Esophagus squamous epithelium (tissue), 5 donors: ENCODE measurements at places on chromosomes 6 and 20. TPM values are rescaled to one million over a fixed set of nuclear protein-coding genes. Genes with fewer than 3 reads are reported as not detected.

Gene EPM2A
- 5.7 TPM for total RNA-seq

Gene JARID2
- total RNA-seq = 16.3 TPM

Gene SCGN
- not detected for total RNA-seq

Gene GSTA2
- total RNA-seq = not detected

DNA sequence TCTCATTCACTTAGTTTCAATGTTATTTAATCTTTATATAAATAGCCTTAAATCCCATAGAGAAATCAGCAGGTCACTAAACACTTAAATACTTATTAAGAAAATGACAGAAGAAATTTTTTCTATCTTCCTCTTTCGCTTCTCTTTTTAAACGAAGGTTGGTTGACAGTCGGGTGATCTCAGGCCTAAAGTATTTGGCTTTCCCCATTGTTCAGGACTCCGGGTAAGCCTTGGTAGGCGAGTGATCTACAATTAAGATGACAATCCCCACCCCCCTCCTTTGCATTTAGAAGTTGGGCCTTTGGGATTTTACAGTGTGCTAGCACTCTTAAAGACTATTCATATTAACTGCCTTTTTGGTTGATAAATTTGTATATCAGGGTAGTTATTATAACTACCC lies 19.7 kb upstream of the UTRN start:
- H3K27me3 ChIP-seq = peaks cover 3% of the 10 kb centered on the region
- no peak overlapping the region for H3K4me3 ChIP-seq
- peaks cover 26% of the 10 kb centered on the region for H3K4me1 ChIP-seq
- no peaks in the 10 kb centered on the region for H3K36me3 ChIP-seq
- DNase-seq = no peak
- peak overlapping the region; percentile 53 for H3K27ac ChIP-seq

Gene TMEM151B
- not detected for total RNA-seq

- no peaks in the 10 kb centered on the region for H3K36me3 ChIP-seq
- peaks cover 19% of the 10 kb centered on the region for H3K4me1 ChIP-seq
- no peak for DNase-seq
Measured at GRCh38 chr6:129678463-129678862, 31.5 kb downstream of the ARHGAP18 start.

Gene TEAD3
- total RNA-seq = 28.1 TPM

- peaks cover 6% of the 10 kb centered on the region for H3K4me1 ChIP-seq
- no peaks in the 10 kb centered on the region for H3K36me3 ChIP-seq
- no peak for DNase-seq
- H3K4me3 ChIP-seq = no peak overlapping the region
- H3K27ac ChIP-seq = no peak overlapping the region
- peaks cover 66% of the 10 kb centered on the region for H3K27me3 ChIP-seq
Measured at GRCh38 chr20:17228624-17229061, 1.8 kb downstream of the PCSK2 start.

DNA sequence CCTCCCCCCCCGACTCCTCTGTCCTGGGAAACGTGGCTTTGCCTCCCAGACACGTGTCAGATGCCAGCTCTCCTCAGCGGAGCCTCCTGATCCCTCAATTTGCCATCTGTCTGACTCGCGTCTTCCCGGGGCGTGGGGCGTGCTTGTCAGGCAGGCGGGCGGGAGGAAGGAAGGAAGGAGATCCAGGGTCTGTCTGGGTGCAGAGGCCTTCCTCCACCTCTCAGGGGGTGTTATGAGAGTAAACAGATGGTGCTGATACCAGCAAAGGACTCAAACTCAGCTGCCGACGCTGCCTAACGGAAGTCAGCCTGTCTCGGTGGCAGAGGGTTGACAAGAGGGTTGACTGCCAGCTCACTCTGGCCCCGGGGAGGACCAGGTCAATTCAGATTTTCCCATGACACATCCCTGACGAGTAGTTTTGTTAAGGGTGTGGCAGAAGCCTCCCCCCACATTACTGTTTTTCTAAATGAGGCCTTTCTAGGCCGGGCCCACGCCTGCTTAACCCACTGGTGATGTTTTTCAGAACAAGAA lies 17.0 kb downstream of the UQCC2 start:
- H3K27me3 ChIP-seq = no peaks in the 10 kb centered on the region
- no peak for DNase-seq
- H3K4me1 ChIP-seq = peaks cover 78% of the 10 kb centered on the region

Gene MEI4
- total RNA-seq = not detected

GRCh38 chr6:60670036-60670435 lies 1616.0 kb downstream of the KHDRBS2 start:
- H3K27me3 ChIP-seq = no peaks in the 10 kb centered on the region
- no peaks in the 10 kb centered on the region for H3K36me3 ChIP-seq
- no peak for DNase-seq

Gene NECAB3
- 23.0 TPM for total RNA-seq

DNA sequence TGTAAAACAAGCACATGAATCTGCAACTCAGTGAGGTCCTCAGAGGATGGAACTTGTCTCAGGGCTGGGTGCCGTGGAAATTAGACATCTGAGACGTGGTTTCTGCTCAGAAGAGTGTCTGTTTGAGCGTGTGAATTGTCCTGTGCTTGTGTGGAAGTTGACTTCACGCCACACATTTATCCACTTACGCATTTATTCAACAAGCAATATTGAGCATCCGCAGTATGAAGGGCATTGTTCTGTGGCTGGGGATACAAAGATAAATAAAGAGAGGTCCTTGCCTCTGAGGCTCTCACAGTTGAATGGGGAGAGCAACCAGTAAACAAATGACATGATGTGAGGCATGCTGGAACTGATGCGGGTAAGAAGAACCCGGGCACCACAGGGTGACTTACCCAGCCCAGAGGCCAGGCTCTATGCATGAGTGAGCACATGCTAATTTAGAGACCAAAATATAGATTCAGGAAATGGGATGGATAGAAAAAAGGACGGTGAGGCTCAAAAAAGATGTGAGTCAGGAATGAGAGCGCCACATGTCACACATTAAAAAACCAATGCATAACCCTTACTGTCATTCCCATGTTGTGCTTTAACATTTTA lies 60.4 kb downstream of the SOBP start:
- no peak overlapping the region for H3K4me3 ChIP-seq
- no peaks in the 10 kb centered on the region for H3K4me1 ChIP-seq
- no peak overlapping the region for H3K27ac ChIP-seq
- no peaks in the 10 kb centered on the region for H3K27me3 ChIP-seq
- DNase-seq = no peak

GRCh38 chr6:24945054-24945453 lies 9.3 kb upstream of the RIPOR2 start:
- no peaks in the 10 kb centered on the region for H3K36me3 ChIP-seq
- no peak overlapping the region for H3K4me3 ChIP-seq
- DNase-seq = no peak
- H3K4me1 ChIP-seq = no peaks in the 10 kb centered on the region
- no peaks in the 10 kb centered on the region for H3K27me3 ChIP-seq
- no peak overlapping the region for H3K27ac ChIP-seq

DNA sequence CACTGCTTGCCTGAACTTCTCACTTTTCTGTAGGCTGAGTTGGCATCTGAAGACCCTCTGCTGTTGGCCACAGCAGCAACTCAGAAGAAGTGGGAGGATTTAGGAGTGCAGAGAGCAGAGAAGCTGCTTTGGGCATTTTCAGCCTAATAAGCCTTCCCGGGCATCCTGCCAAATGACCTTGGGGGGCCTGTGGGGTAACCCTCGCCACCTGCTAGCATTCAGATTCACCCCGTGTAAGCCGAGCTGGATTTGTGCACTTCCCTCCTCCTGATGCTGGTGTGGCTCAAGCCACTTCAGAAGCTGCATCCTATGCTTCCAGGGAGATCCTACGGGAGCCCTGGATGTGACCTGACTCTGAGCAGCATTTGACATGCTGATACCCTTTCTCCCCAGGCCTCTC lies 114.8 kb downstream of the LRFN2 start:
- no peak for DNase-seq
- H3K36me3 ChIP-seq = no peaks in the 10 kb centered on the region
- H3K4me1 ChIP-seq = no peaks in the 10 kb centered on the region
- H3K4me3 ChIP-seq = no peak overlapping the region

DNA sequence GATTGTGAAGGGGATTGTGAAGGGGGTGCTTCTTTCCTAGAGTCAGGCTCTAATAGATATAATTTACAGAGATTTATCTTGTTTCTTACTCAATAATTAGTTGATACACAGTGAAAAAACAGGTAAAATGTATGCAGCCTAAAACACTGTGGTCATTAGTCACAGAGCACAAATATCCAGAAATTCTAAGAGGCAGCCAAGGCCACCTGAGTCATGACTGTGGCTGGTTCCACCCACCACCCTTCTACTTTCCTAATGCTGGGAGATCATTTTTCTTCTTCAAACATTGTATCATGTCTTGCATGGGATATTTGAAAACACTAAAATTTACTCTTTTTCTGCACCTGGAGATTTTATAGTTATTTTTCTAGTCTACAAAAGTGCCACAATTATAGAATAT lies 181.6 kb downstream of the OTOR start:
- no peaks in the 10 kb centered on the region for H3K27me3 ChIP-seq
- no peak overlapping the region for H3K27ac ChIP-seq
- H3K36me3 ChIP-seq = no peaks in the 10 kb centered on the region
- no peak for DNase-seq

DNA sequence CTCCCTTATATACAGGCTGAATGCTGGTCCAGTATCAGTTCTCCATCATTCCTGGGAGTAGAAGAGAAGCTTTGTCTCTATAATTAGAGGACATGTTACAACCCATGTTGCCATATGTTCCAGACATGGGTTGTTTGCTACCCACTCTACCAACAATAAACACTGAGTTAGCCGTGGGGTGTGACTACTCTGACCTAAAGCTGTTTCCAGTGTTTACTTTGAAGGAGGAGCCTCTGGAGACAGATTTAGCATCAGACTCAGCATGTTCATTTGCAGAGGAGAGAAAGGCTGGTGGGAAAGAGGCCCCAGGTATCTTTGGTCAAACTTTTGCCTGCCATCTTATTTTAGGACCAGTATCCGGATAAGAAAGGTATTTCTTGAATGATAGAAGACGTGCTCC lies 157.9 kb upstream of the SNX9 start:
- H3K27ac ChIP-seq = no peak overlapping the region
- H3K27me3 ChIP-seq = no peaks in the 10 kb centered on the region
- no peak overlapping the region for H3K4me3 ChIP-seq
- DNase-seq = no peak
- H3K4me1 ChIP-seq = peaks cover 14% of the 10 kb centered on the region
- H3K36me3 ChIP-seq = peaks cover 7% of the 10 kb centered on the region

DNA sequence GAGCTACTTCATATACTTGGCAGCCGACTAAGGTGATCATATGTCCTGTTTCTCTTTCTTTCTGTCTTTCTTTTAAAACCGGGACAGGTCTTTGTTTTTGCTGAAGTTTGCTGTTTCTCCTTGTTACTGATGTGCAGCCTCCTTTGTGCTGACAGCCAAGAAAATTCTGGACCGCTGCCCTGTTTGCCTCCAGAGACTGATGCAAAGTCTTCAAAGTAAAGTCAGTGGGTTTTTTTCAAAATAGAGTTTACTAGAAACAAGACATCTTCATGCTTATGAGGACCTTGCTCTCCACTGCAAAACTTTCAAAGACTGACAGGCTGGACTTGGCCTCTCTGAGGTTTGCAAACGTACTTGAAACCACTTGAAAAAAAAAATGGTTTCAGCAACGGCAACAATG lies 510.5 kb upstream of the MAP3K7 start:
- no peak overlapping the region for H3K27ac ChIP-seq
- no peaks in the 10 kb centered on the region for H3K4me1 ChIP-seq
- no peak for DNase-seq
- no peak overlapping the region for H3K4me3 ChIP-seq
- H3K36me3 ChIP-seq = no peaks in the 10 kb centered on the region
- H3K27me3 ChIP-seq = no peaks in the 10 kb centered on the region

DNA sequence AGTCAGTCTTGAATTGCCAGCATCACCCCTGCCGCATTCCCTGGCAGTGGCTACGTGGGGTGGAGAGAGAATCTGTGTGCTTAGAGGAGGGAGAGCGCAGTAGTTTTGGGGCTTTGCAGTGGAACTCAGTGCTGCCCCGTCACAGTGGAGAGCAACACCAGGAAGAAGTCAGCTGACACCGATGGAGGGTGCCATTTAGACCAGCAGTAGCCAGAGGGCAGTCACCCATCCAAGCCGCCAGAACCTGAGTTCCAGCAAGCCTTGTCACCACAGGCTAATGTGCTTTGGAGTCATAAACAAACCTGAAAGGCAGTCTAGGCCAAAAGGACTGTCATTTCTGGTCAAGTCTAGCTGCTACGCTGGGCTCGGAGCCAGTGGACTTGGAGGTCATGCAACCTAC lies 22.0 kb upstream of the PERP start:
- no peaks in the 10 kb centered on the region for H3K27me3 ChIP-seq
- no peaks in the 10 kb centered on the region for H3K36me3 ChIP-seq
- no peak for DNase-seq
- H3K27ac ChIP-seq = no peak overlapping the region
- no peaks in the 10 kb centered on the region for H3K4me1 ChIP-seq

DNA sequence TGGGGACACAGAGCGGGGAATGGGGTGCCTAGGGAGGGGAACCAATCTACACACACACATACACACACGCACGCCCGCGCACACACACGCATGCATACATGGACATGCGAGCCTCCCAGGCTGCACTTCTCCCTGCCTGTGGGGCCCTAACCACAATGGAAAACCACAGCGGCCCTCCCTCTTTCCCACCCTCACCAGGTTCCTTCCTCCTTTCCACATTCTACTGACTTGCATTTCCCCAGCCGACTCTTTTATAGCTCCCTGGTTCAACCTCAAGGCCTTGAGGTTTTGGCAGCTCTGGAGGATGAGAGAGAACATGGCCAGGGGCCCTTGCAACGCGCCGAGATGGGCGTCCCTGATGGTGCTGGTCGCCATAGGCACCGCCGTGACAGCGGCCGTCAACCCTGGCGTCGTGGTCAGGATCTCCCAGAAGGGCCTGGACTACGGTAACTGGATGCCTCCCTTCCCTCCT lies at the start of gene BPI:
BPI (plus strand) TSS at position 249 of the 472 bp plus-strand sequence; CDS start at position 317, 68 bp downstream.
- H3K27ac ChIP-seq = no peak within 1 kb of the TSS
- no peaks in the 10 kb centered on the region for H3K27me3 ChIP-seq
- no peak for DNase-seq
- H3K4me1 ChIP-seq = peaks cover 14% of the 10 kb centered on the region

Gene PTGIS
- 1.6 TPM for total RNA-seq

DNA sequence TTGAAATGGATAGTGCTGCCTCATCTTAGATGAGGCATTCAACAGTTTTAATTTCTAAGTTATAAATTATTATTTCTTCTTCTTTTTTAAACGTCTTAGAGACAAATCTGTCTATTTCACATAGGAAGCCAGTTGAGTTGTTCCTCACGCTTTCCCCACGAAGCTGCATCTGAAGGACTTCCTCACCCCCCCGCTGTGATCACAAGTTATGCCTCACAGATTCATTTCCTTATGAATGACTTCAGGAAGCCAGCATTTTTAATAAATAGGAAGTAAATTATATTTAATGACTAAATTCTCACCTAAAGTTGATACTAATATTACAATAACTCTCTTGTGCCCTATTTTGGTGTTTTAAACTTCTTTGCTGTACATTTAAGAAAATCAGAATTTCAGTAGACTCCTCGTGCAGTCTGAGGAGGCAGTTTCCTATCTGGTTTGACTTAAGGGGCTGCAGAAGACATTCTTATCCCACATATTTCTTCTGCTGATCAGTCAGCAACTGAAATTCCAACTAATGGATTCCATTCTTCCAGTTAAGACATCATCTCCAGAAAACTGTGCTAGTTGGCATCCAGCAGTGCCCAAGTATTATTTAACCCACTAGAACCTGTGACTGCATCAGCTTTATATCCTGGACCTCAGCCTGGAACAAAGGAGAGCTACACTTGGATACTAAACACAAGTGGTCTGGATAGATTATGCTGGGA lies 182.7 kb upstream of the CCN2 start:
- no peak overlapping the region for H3K27ac ChIP-seq
- H3K4me1 ChIP-seq = no peaks in the 10 kb centered on the region
- H3K27me3 ChIP-seq = no peaks in the 10 kb centered on the region

GRCh38 chr6:146347690-146348089 lies 195.9 kb upstream of the RAB32 start:
- no peak overlapping the region for H3K27ac ChIP-seq
- H3K36me3 ChIP-seq = no peaks in the 10 kb centered on the region
- no peaks in the 10 kb centered on the region for H3K27me3 ChIP-seq
- no peak overlapping the region for H3K4me3 ChIP-seq
- no peak for DNase-seq

Gene SCAND1
- total RNA-seq = 72.1 TPM
